ENCODE measurements at places on chromosomes 4 and X.

DNA sequence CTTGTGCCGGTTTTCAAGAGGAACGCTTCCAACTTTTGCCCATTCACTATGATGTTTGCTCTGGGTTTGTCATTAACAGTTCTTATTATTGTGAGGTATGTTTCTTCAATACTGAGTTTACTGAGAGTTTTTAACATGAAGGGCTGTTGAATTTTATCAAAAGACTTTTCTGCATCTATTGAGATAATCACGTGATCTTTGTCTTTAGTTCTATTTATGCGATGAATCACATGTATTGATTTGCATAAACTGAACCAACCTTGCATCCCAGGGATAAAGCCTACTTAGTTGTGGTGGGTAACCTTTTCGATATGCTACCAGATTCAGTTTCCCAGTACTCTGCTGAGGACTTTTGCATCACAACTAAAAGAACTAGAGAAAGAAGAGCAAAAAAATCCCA lies 318.0 kb downstream of the GASK1B start:
- DNase-seq, result no peak

DNA sequence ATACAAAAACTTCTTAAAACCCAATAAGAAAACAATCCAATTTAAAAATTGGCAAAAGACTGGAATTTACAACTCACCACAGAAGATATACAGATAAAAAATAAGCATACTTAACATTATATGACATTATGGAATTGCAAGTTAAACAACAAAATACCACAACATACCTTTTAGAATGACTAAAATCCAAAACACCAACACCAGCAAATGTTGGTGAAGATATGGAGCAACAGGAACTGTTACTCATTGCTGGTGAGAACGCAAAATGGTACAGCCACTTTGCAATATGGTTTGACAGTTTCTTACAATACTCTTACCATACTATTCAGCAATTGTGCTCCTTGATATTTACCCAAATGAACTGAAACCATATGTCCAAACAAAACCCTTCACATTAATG lies 112.4 kb downstream of the ADGRL3 start:
- no peak for DNase-seq

DNA sequence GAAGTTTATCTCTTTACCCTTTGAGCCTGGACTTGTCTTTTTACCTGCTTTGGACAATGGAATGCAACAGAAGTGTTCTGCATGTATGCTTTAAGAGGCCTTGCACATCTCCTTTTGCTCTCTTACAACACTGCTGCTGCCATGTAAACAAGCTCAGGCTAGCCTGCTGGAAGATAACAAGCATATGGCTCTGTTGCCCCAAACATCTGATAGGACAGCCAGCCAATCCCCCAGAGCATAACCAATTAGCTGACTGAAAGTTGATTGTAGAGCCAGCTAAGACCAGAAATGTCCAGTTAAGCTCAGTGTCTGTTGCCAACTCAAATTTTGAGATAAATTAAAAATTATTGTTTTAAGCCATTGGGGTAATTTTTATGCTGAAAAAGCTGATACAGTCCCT lies 510.6 kb upstream of the CNKSR2 start:
- DNase-seq, result no peak

DNA sequence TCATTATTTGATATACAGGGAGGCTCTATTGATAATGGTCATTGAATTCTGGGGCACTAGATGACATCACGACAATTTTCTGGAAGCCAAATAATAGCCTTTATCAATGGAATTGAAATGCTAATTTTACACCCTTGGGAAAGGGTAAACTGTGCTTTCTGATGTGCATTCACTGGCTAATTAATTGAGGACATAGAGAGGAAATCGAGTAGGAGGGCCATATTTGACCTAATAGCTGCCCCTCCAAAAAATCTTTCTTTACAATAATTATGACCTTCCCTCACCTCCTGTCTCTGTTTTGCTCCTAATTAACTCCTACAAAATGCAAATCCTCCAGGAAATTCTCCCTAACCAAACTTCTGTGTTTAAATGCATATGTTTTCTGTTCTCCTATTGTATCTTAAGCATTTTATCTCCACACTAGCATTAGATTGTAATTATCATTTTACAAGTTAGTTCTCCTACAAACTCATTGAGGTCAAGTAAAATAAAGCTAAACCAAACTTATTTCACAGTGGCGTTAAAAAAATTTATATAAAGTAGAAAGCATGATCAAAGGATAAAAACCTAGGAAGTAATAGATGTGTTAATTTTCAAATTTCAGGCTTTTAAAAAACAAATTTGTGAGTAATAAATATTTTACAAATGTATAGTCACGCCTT lies 1414.0 kb upstream of the AGA start:
- no peak for DNase-seq

GRCh38 chrX:20459410-20460350 lies 193.0 kb upstream of the RPS6KA3 start:
- no peak for DNase-seq

- no peak for DNase-seq
Measured at GRCh38 chrX:43703211-43703791, 47.2 kb downstream of the MAOA start.

- no peak for DNase-seq
Measured at GRCh38 chr4:147220833-147221232, 260.1 kb upstream of the EDNRA start.

DNA sequence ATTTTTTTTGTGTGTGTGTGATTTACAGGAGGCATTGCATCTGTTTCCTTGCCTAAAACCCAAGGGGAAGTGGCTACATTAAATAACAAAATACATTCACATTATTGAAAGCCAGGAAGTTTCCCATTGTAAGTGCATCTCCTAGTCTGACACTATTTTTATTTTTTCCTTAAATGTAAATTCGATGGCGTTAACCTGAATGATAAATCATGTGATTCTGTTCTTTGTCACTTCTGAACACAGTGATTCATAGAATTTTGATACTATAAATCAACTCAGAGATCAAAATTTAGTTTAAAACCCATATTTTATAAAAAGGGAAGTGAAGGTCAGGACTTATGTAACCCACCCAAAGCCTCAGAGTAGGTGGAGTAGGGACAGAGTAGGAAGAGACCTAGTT lies 258.1 kb downstream of the GABRG1 start:
- DNase-seq, result no peak

- DNase-seq, result no peak
Measured at GRCh38 chr4:87865288-87865687, 32.5 kb downstream of the MEPE start.

- DNase-seq, result no peak
Measured at GRCh38 chr4:36206603-36207311, 37.6 kb downstream of the ARAP2 start.

DNA sequence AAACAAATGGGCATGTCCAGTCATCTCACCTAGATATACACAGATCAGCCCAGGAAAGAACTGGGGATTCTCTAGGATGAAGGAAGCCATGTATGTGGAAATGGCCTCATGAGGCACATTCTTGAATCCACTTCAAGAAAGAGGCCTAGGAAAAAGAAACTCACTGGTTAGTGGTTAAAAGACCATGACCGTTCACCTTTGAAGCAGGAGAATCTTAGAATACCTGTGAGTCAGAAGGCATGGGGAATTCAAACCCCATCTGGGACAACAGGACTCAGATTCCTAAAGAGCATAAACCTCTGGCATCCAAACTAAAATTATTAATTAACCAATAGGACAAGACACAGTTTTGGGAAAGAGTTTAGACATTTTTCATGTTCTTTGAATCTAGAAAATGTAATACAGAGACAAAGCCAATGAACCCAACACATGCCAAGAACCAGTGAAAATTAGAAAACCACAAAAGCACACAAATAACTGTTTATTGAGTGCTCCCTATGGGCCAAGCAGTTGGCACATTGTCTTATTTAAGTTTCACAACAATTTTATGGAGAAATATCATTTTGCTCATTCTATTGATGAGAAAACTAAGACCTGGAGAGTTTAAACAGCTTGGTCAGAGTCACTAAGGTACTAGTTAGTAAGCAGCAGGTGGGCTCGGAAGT lies 97.5 kb downstream of the NPNT start:
- DNase-seq, result no peak

DNA sequence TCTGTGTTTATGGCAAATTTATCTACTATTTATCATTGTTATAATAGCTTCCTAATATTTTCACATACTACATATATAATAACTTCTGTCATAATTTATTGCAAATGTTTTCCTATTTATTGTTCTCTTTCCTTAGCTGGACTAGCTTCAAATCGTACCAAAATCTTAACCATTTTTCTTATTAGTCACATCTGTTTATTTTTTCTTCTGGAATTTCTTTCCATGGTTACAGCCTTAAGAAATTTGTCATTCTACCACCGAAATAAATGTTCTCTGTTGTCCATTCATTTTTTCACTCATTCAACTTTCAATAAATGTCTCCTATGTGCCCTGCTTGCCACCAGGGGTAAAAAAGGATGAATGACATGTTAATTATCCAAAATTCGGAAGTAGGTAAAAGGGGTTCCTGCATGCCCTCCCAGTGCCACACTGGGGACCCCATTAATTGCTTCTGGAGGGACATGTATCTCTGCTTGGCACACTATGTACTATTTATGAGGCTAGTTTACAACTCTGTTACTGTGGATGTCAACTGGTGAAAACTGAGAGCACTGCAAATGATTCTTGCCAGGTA lies 182.1 kb downstream of the SH3KBP1 start:
- DNase-seq, result no peak

GRCh38 chr4:146450524-146450923 lies 71.2 kb downstream of the SLC10A7 start:
- no peak for DNase-seq

DNA sequence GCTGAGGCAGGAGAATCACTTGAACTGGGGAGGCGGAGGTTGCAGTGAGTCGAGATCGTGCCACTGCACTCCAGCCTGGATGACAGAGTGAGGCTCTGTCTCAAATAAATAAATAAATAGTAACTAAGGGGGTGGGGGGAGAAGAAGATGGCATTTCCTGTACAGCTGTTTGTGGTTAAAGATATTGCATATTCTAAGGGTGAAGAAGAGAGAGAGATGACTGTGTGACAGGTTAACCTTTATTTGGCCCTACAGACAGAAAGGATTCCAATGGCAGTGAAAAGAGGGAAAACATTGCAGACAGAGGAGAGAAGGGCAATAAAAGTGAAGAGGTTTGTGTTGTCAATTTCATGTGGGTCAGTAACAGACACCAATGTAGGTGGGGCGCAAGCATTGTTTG lies 9.4 kb downstream of the TASL start:
- peak; percentile 13 for DNase-seq

All from fibroblast of skin of left biceps (primary cell).